ENCODE measurements at places on chromosomes 2 and 18.

- DNase-seq, result no peak
Observed at GRCh38 chr18:60064271-60064670, 164.5 kb downstream of the PMAIP1 start.

- no peak for DNase-seq
Observed at GRCh38 chr2:71389384-71390072, 57.9 kb downstream of the ZNF638 start.

GRCh38 chr2:73112026-73112912, 479 bp downstream of the RAB11FIP5 start:
- no peak for DNase-seq

- DNase-seq, result peak; percentile 43
Observed at GRCh38 chr2:164015328-164016123, 279.7 kb upstream of the FIGN start.

- DNase-seq, result no peak
Observed at GRCh38 chr18:44067186-44067585, 613.5 kb upstream of the SETBP1 start.

- no peak for DNase-seq
Observed at GRCh38 chr2:196088203-196088602, 19.6 kb upstream of the DNAH7 start.

- no peak for DNase-seq
Observed at GRCh38 chr2:12155303-12156051, 409.0 kb downstream of the LPIN1 start.

DNA sequence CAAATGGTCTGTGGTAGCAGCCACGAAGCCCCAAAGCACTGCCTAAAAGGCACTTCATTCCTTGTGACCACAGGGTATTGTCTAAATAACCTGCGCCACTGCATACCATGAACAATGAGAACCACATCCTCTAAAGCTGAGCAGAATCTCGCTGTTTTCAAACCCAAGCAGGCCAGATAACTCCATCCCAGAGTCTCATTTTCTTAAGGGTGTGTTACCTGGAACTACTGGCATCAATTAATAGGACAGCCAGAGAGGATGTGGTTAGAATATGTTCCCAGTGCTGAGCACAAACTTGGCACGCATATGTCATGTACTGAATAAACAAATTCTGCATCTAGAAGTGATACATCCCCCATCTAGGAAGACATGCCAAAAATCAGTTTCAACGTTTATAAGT, 13.0 kb downstream of the VPS4B start:
- no peak for DNase-seq

DNA sequence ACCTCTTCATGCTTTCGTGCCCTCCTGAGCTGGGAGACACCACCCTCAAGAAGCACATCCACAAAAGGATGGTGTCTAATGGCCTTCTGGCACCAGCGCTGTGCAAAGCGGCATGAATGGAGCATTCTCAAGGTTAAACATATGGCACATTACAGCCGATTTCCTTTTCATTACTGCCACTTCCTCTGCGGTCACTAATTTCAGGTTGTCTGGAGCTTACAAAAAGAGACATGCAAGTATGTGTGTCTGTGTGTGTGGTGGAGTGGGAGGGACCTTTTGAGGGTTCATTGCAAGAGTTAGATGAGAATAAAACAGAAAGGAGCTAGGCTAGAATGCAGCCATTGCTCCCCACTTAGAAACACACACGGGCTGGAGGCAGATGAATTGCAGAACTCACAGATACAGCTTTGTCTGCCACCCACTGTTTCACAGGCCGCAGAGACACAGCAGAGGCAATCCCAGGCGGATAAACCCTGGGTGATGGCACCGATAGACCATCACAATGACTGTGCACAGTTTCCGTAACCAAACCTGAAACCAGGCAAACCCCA, 76.0 kb downstream of the TGIF1 start:
- DNase-seq, result peak; percentile 57

DNA sequence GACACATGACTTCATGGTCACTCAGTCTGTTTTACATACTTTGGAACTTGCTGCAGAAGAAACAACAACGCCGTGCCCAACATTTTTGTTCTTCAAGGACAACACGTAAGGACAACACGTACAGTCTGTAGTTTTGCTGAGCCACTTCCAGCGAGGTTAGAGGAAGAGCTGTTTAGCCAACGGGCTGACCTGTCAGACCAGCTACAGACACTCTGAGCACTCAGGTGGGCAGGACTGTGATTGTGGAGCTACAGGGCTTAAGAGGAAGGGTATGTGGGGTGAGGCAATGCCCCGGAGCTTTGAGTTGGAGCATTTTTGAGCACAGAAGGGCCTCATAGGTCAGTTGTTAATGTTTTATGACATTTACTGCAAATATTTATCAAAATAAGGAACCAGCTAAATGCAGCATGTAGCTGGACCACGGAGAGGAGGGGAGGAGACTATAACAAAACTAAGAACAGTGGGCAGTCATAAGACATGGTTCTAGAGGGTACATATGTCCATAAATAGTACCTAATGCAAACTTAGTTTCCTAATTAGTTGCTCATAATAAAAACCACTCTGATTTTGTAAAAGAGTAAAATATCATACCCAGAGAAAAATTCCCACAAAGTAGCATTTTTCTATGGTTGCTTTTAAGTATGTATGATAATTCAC, 26.3 kb upstream of the NPC1 start:
- no peak for DNase-seq

- DNase-seq, result no peak
Observed at GRCh38 chr18:47932190-47932589, 1.7 kb upstream of the SMAD2 start.

DNA sequence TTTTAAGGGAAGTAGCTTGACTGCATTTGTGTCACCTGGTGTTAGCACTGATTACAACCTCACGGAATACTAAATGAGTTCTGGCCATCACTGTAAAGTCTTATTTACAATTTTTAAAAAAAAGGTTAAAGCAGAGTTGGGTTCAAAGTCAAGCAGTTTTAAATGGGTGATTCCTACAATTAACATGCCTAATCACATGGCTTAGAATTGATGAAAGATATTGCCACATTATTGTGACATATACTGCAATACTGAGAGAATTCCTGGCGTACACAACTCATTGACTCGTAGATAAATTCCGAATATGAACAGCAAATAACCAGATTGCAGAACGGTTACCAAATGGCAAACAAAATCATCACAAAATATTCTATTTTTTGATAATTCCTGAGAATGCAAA, 34.2 kb downstream of the ROCK2 start:
- no peak for DNase-seq

GRCh38 chr2:221555494-221555846, 16.6 kb downstream of the EPHA4 start:
- no peak for DNase-seq

- no peak for DNase-seq
Observed at GRCh38 chr18:32450026-32450691, 20.5 kb downstream of the GAREM1 start.

DNA sequence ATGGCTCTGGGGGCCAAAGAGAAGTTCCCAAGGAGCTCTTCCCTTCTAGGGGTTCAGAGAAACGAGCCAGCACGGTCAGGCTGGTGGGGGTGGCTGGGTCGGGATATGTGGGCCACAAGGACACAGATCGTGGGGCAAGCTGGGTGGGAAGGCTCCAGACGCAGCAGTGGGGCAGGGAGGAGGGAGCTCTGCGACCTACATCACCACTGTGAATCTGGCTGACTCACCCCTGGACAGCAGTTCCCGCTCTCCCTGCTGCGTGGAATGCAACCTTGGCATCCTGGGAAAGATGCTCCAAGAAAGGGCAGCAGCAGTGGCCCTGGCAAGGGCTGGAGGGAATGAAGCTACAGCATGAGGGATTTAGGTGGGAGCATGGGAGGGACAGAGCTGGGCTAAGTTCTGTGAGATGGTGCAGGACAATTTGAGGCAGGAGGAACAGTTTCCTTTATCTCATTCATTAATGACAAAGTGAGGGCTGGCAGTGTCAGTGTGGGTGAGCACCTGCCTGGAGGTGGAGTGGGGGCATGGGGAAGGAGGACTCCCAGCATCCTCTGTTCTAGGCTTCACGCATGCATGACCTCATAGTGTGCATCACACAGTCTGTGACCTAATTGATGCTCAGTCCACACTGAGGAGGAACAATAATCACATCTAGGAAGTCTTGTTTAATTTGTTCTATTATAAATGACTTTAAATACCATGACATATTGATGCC, 25.0 kb downstream of the CELF4 start:
- no peak for DNase-seq

GRCh38 chr2:71071681-71072398, 3.4 kb downstream of the NAGK start:
- peak; percentile 81 for DNase-seq

DNA sequence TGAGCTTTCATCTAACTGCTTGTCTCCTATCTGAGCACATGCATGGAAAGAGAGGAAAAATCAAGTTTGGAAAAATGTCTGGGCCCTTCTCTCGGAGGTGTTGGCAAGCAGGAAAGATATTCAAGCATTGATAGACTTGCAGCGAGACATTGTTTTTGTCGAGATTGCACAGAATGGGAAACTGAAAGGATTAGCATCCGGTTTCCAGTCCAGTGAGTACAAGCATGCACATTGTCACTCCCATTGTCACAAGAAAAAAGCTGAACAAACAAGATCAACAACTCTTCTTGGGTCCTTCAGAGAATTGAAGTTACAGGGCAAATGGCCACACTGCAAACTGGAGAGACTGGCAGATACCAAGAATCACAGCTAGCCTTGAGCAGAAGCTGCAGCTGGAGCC, 19.6 kb upstream of the MC5R start:
- no peak for DNase-seq

GRCh38 chr2:163709270-163709669, 26.5 kb downstream of the FIGN start:
- no peak for DNase-seq

GRCh38 chr18:48862132-48862531, 88.6 kb downstream of the SMAD7 start:
- DNase-seq, result no peak

DNA sequence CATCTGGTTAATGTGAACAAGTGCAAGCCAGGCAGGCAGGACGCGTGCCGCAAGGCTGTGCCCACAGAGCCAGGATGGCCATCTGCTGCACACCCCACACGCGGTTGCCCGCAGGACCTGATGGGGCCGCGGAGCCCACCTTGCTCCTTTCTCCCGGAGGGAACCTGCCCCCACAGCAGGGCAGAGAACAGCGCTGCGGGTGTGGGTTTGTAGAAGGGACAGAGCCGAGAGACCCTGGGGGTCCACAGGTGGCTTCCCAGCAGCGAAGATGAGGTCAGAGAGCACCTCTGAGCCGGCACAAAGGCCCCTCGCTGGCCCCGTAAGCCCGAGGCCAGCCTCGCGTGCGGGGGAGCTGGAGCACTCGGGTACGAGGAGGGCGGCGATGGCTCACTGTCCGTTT, 460.8 kb upstream of the SALL3 start:
- no peak for DNase-seq

- peak; percentile 84 for DNase-seq
Observed at GRCh38 chr2:238139196-238140039, 950 bp downstream of the KLHL30 start.

GRCh38 chr2:204199357-204199756, 262.8 kb downstream of the ICOS start:
- DNase-seq, result no peak

GRCh38 chr2:120140866-120141265, 82.3 kb downstream of the TMEM185B start:
- DNase-seq, result no peak

GRCh38 chr2:128309280-128310093, 9.2 kb downstream of the HS6ST1 start:
- no peak for DNase-seq

GRCh38 chr2:5020116-5020875, 671.9 kb upstream of the SOX11 start:
- DNase-seq, result no peak

DNA sequence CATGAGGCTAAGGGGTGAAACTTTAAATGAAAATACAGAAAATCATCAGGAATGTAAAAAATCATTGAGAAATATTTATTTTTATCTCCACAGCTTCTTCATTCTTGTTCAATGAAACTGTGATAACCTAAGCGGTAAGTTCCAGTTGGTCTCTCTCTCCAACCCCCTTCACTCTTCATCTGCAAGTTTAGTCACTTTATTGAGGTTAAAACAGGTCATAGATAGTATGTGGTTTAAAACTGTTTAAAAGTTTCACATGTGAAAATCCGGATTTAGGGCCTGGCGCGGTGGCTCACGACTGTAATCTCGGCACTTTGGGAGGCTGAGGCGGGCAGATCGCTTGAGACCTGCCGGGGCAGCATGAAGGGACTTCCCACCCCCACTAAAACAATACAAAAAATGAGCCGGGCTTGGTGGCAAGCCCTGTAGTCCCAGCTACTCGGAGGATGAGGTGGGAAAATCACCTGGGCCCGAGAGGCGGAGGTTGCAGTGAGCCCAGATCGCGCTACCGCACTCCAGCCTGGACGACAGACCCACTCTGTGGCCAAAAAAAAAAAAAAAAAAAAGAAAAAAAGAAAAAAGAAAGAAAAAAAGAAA, 1.6 kb upstream of the PHLPP1 start:
- DNase-seq, result no peak

DNA sequence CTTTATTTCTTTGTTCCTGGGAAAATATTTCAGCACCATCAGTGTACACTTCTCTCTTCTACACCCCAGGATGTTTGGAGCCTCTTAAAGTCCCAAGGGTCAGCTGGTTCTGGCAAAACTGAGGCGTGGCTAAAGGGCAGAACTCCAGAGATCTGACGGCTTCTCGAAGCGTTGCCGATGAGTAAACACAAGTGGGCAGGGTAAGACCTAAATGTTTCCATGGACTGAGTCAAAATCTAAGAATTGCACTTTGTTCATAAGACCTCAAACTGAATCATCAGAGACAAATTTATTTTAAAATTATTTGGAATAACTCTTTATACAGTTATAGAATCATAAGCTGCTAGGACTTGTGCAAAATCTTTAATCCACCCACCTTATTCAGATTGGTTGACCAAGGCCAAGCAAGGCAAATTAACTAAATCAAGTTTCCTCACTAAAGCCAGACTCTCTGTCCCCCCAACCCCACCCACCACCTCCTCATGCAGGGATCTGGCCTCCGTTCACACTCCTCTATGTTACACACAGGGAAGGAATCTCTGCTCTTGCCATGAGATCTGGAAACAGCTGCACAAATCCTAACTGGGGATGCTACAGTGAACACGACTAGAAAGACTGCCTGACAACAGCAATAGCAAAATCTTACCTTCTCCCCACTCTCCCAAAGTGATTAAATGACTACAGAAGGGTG, 342.6 kb upstream of the KLHL29 start:
- no peak for DNase-seq

All from GM13976 (cell line).